ENCODE measurements at places on chromosomes 4 and X. TPM values are rescaled to one million over a fixed set of nuclear protein-coding genes. Genes with fewer than 3 reads are reported as not detected.
A peak's percentile ranks its signal among the peaks of the same experiment; 100 is the strongest.

DDX60 gene
- 17.6 TPM for total RNA-seq

DNA sequence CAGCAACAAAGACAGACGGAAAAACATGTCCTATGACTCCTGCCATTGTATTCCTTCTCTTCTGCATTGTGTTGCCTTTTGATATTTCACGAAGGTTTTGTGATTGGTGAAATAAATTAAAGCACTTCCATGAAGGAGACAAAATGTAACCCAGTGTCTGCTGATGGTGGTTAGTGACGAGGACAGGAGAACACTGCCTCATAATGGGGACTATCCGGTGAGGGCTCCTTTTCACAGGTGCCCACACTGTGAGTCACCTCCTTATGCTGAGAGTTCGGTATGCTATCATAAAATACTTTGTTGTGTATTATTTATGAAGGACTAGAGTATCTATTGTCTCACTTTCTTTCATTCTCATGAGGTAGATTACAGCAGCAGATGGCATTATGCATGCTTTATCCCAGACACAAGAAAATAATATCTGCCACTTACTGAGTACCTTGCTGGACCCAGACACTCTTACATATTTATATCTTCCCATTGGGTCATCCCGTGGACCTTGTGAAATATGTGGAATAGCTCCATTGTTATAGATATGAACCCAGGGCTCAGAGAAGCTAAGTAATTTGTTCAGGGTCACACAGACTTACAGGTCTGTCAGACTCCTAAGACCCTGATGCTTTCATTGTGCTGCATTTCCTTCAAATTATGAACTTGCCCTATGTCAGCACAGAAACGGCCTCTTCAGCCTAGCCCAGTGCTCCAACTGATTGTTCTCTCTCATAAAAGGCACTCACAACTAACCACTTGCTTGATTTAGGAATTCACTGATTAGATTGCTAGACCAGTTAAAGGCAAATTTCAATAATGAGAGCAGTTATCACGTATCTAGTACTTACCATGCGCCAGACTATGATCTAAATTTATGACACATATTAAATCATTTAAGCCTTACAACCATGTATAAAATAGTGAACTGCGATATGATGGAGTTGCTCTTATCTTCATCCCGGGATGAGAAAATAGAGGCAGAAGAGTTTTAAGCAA is 31.2 kb downstream of the PLS3 start:
- H3K4me3 ChIP-seq, result no peak overlapping the region
- no peaks in the 10 kb centered on the region for H3K27me3 ChIP-seq
- peaks cover 2% of the 10 kb centered on the region for H3K4me1 ChIP-seq
- no peak for DNase-seq

GRCh38 chr4:128322986-128323385 is 35.4 kb upstream of the PGRMC2 start:
- H3K4me1 ChIP-seq, result no peaks in the 10 kb centered on the region
- no peak overlapping the region for H3K27ac ChIP-seq
- no peak for DNase-seq
- no peak overlapping the region for H3K4me3 ChIP-seq
- no peaks in the 10 kb centered on the region for H3K27me3 ChIP-seq

- H3K4me1 ChIP-seq, result no peaks in the 10 kb centered on the region
- no peaks in the 10 kb centered on the region for H3K27me3 ChIP-seq
- no peak for DNase-seq
- H3K4me3 ChIP-seq, result no peak overlapping the region
- no peaks in the 10 kb centered on the region for H3K36me3 ChIP-seq
Observed at GRCh38 chr4:181766061-181766548, 477.1 kb upstream of the TENM3 start.

GRCh38 chr4:20408611-20409010 is 156.9 kb downstream of the SLIT2 start:
- no peak for DNase-seq
- H3K27me3 ChIP-seq, result peaks cover 7% of the 10 kb centered on the region
- H3K36me3 ChIP-seq, result no peaks in the 10 kb centered on the region

LINC00632 gene
- total RNA-seq, result 5.8 TPM

- H3K27me3 ChIP-seq, result peaks cover 11% of the 10 kb centered on the region
- H3K27ac ChIP-seq, result no peak overlapping the region
- H3K4me3 ChIP-seq, result no peak overlapping the region
- peaks cover 9% of the 10 kb centered on the region for H3K4me1 ChIP-seq
Observed at GRCh38 chr4:8163026-8163425, 4.4 kb upstream of the ABLIM2 start.

GRCh38 chr4:139560406-139561104 is 4.5 kb upstream of the SETD7 start:
- H3K4me3 ChIP-seq, result no peak overlapping the region
- H3K27me3 ChIP-seq, result peaks cover 11% of the 10 kb centered on the region
- peaks cover 23% of the 10 kb centered on the region for H3K4me1 ChIP-seq
- no peak for DNase-seq

SMS gene
- total RNA-seq, result 162 TPM

OSTC gene
- 91.2 TPM for total RNA-seq

GRCh38 chr4:8235224-8235623 is 34.3 kb upstream of the HTRA3 start:
- H3K27me3 ChIP-seq, result no peaks in the 10 kb centered on the region
- no peak overlapping the region for H3K4me3 ChIP-seq
- H3K36me3 ChIP-seq, result peaks cover 9% of the 10 kb centered on the region
- no peak overlapping the region for H3K27ac ChIP-seq
- H3K4me1 ChIP-seq, result peaks cover 3% of the 10 kb centered on the region

GRCh38 chrX:10071451-10072144 is 85.2 kb upstream of the CLCN4 start:
- DNase-seq, result no peak
- no peak overlapping the region for H3K4me3 ChIP-seq
- H3K4me1 ChIP-seq, result peaks cover 4% of the 10 kb centered on the region
- H3K36me3 ChIP-seq, result peaks cover 11% of the 10 kb centered on the region
- no peak overlapping the region for H3K27ac ChIP-seq

GRCh38 chr4:140809676-140810075 is 53.5 kb upstream of the TBC1D9 start:
- peaks cover 1% of the 10 kb centered on the region for H3K27me3 ChIP-seq
- no peaks in the 10 kb centered on the region for H3K36me3 ChIP-seq
- no peak overlapping the region for H3K4me3 ChIP-seq
- no peak for DNase-seq
- no peak overlapping the region for H3K27ac ChIP-seq

DNA sequence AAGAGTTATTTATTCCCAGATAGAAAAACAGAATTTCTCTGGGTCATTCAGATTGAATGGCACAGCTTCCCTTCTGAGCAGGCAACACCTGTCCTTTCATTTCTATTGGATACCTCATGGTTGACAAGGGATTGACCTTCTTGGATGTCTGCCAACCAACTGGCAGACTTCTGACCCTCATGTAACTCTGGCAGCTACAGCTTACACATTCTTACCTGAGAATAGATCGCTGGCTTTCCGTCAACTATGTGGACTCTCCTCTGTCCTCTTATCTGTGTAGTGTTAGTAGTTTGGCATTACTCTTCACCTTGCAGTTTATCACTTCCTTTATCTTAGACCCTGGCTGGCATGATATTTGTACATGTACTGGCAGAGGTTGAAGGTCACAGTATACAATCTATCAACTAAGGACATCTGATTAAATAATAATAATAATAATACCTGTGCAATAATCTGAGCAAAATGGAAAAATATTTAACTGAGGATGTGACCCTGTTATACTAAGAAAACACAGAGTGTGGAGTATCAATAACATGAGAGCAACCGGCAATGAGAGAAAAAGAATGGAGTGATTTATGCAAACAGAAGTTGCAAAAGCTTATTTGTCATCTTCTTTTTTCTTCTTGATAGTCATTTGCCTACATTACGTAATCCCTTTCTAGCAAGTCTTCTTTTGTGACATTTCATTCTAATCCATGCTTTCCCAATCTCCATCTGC is 1118.2 kb downstream of the ARAP2 start:
- no peaks in the 10 kb centered on the region for H3K4me1 ChIP-seq
- no peak for DNase-seq
- no peaks in the 10 kb centered on the region for H3K36me3 ChIP-seq
- H3K4me3 ChIP-seq, result no peak overlapping the region
- H3K27ac ChIP-seq, result no peak overlapping the region

OPHN1 gene
- 0.26 TPM for total RNA-seq

DNA sequence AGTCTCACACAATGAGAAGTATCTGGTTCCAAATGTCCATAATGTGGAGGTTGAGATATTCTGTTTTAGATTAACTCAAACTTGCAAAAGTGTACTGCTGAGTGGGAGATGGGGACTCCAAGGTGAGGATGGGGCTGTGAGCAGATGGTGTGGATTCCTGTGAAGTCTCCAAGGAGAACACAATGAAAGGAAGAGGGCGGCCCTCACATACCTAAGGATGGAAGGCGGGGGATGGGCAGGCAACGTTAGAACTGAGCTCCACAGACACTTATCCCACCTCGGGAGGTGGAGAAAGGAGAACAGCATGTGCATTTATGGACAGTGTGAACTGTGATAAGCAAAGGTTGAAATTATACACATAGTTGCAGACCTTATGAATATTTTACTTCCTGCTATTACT is 9.9 kb upstream of the SPATA4 start:
- no peak overlapping the region for H3K4me3 ChIP-seq
- H3K4me1 ChIP-seq, result no peaks in the 10 kb centered on the region
- no peaks in the 10 kb centered on the region for H3K36me3 ChIP-seq
- peak; percentile 37 for DNase-seq
- H3K27ac ChIP-seq, result no peak overlapping the region

DNA sequence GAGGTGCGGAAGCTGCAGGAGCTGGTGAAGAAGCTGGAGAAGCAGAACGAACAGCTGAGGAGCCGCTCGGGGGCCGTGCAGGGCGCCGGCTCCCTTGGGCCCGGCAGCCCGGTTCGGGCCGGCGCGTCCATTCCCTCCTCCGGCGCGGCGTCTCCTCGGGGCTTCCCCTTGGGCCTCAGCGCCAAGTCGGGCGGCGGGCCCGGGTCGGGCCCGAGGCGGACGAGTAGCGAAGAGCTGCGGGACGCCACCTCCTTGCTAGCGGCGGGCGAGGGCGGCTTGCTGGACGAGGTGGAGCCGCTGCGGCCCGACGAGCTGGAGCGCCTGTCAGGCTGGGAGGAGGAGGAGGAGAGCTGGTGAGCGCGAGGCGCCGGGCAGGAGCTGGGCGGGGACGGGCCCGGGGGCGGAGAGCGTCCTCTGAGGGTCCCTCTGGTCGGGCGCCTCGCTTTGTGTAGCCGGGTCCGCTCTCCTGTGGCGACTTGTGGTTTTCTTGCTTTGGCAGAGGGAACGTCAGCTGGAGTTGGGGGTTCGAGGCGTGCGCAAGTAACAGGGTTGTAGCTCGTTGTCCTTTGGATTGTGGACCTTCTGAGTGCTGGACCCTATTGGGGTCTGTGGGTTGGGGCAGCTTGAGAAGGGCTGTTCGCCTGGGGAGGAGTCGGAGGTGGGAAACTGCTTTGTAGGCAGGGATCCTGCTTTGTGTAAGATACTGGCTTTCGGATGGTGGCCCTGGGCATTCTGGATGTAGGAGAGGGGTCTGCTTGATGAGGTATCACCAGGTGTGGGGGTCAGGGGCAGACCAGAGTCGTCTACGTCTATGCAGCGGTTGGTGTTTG is 662 bp downstream of the SLAIN2 start:
- peaks cover 61% of the 10 kb centered on the region for H3K4me1 ChIP-seq
- peak overlapping the region; percentile 100 for H3K4me3 ChIP-seq
- peak; percentile 86 for DNase-seq
- H3K27me3 ChIP-seq, result no peaks in the 10 kb centered on the region
- peaks cover 11% of the 10 kb centered on the region for H3K36me3 ChIP-seq
- peak overlapping the region; percentile 98 for H3K27ac ChIP-seq

DNA sequence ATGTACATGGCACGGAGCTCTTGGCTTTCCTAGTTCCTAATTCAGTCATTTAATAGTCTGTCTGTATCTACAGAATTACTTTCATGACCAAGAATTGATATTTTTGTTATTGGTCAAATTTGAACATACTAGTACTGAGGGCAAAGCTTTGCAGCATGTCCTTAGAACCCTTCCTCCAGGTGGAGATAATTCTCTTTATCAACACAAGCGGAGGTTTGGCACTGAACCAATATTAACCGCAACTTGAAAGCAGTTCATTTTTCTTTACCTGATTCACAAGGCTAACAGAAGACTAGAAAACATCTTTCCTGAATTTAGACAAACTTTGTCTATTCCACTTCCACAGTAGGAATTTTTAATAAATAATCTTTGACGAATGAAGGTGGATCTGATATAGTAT is 73.8 kb downstream of the TACR3 start:
- DNase-seq, result no peak
- H3K36me3 ChIP-seq, result no peaks in the 10 kb centered on the region
- H3K27ac ChIP-seq, result no peak overlapping the region
- H3K27me3 ChIP-seq, result no peaks in the 10 kb centered on the region
- no peaks in the 10 kb centered on the region for H3K4me1 ChIP-seq
- no peak overlapping the region for H3K4me3 ChIP-seq

GRCh38 chrX:103540145-103540544 is 20.9 kb upstream of the RAB40A start:
- H3K36me3 ChIP-seq, result no peaks in the 10 kb centered on the region
- no peak overlapping the region for H3K27ac ChIP-seq
- DNase-seq, result no peak
- no peak overlapping the region for H3K4me3 ChIP-seq

DNA sequence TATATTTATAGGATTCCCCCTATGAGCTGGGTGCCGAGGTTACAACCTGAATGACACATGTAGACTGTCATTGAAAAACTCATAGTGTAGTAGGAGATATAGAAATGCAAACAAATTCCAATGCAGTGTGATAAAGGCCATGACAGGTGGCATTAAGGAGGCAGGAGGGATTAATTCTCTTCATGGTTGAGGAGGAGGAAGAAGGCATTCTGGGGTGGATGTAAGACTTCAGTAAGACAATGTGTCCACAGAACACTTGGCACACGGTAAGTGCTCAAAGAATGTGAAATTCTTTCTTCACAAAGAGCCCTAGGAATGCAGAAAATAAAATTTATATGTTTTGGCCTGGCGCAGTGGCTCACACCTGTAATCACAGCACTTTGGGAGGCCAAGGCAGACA is 136.5 kb downstream of the RBM47 start:
- H3K27ac ChIP-seq, result no peak overlapping the region
- H3K36me3 ChIP-seq, result no peaks in the 10 kb centered on the region
- peaks cover 2% of the 10 kb centered on the region for H3K27me3 ChIP-seq
- peaks cover 5% of the 10 kb centered on the region for H3K4me1 ChIP-seq
- no peak for DNase-seq
- no peak overlapping the region for H3K4me3 ChIP-seq

- no peaks in the 10 kb centered on the region for H3K36me3 ChIP-seq
- peaks cover 2% of the 10 kb centered on the region for H3K4me1 ChIP-seq
- H3K27ac ChIP-seq, result no peak overlapping the region
- peaks cover 27% of the 10 kb centered on the region for H3K27me3 ChIP-seq
Observed at GRCh38 chr4:76752861-76753501, 145.0 kb downstream of the SOWAHB start.

LIMCH1 gene
- total RNA-seq, result not detected

- peaks cover 42% of the 10 kb centered on the region for H3K27me3 ChIP-seq
- H3K27ac ChIP-seq, result no peak overlapping the region
- no peak overlapping the region for H3K4me3 ChIP-seq
- no peaks in the 10 kb centered on the region for H3K4me1 ChIP-seq
- H3K36me3 ChIP-seq, result no peaks in the 10 kb centered on the region
Observed at GRCh38 chr4:127624173-127624572, 8.6 kb upstream of the INTU start.

DNA sequence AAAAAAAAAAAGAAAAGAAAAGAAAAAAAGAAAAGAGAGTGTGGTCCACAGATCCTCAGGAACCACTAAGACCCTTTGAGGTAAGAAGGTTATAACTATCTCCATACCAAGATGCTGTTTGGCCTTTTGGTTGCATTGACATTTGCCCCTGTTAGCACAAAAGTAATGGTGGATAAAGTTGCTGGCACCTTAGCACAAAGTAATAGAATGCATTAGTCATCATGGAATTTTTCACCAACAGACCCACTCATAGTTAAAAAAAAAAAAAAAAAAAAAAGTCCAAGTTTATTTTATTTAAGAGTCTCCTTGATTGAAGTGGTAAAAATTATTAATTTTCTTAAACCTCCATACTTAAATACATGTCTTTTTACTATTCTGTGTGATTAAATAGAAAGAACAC is 78.4 kb upstream of the RBPJ start:
- no peak overlapping the region for H3K27ac ChIP-seq
- DNase-seq, result no peak
- no peaks in the 10 kb centered on the region for H3K36me3 ChIP-seq
- H3K4me3 ChIP-seq, result no peak overlapping the region

Measured in activated CD4-positive, alpha-beta T cell treated with anti-CD3 and anti-CD28 coated beads, Interleukin-2, amount 10 ng/mL, durations not matched to agents 24 days and 14 days (primary cell).